GM03348 (cell line): ENCODE measurements at places on chromosomes 6 and 20.

GRCh38 chr20:10793766-10794165 is 120.0 kb upstream of the JAG1 start:
- DNase-seq: no peak

DNA sequence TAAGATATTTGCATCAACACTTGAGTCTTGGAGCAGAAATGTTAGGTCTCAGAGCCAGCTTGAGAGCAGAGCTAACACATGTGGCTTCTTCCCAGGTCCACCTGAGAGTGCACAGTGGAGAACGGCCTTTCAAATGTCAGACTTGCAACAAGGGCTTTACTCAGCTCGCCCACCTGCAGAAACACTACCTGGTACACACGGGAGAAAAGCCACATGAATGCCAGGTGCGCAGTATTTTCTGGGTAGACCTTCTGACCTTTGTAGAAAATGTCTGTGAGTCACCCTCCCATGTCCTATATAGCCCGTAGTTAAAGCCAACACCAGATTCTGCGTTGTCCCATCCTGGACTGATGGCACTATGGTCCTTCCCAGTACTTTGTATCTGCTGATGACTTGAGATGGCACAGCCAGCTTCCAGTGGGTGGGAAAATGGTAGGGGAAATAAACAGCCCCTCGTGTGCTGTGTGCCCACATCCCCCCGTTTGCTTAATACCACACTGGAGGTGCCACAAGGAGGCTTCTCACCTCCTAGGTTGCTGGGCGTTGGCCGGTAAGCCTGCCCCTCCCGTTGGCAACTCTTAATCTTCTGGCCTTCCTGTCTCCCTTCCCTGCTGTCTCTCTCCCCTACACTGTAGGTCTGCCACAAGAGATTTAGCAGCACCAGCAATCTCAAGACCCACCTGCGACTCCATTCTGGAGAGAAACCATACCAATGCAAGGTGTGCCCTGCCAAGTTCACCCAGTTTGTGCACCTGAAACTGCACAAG is 20.3 kb downstream of the PRDM1 start:
- no peak for DNase-seq

DNA sequence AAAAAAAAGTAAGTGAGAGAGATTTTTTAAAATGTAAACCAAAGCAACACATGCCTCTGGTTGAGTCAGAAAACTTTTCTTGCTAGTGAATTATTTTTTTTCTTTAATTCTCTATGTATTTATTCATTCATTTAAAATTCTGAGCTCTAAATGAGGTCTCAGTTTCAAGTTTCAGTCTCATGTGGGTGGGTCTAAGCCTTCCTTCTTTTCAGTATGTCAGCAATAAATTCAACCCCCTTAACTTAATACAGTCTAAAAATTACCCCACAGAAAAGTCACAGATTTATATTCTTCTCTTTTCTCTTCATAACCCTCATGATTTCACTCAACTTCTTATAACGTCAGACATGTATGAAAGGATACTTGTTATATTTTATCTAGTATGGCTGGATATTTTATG is 663.3 kb upstream of the PTCHD4 start:
- no peak for DNase-seq

DNA sequence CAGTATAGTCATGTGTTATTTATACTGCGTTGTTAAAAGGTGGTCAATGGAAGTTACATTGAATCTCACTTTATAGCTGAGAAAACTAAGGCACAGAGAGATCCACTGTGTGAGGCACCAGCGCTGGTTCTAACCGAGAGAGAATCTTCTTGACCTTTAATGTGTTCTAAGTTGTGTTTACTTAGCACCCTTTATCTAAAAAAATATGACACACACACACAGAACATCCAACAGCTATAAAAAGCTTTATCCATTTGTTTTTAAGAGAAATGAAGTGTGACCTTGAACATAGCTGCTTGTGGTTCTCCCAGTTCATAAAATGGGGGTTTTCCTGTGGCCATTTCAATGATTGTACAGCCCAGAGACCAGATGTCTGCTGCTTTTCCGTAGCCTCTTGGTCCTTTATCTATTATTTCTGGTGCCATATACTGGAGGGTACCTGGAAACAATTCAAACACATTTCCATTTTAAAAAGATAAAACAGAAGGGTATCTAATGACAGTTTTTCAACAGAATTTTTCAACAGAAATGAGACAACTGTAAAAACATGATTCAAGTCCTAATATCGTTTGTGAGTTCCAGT is 54.8 kb upstream of the MAP7 start:
- no peak for DNase-seq

GRCh38 chr6:2155206-2155605 is 90.2 kb downstream of the GMDS start:
- no peak for DNase-seq
